ENCODE measurements at places on chromosomes 6 and 20. TPM values are rescaled to one million over a fixed set of nuclear protein-coding genes. Genes with fewer than 3 reads are reported as not detected.

GRCh38 chr20:50101281-50101680 is 11.7 kb downstream of the UBE2V1 start:
- no peaks in the 10 kb centered on the region for H3K27me3 ChIP-seq
- H3K27ac ChIP-seq, result no peak overlapping the region
- peaks cover 21% of the 10 kb centered on the region for H3K4me1 ChIP-seq
- DNase-seq, result no peak
- no peak overlapping the region for H3K4me3 ChIP-seq

GRCh38 chr6:152160346-152160745 is 352.9 kb downstream of the ESR1 start:
- H3K36me3 ChIP-seq, result no peaks in the 10 kb centered on the region
- no peaks in the 10 kb centered on the region for H3K4me1 ChIP-seq
- no peak overlapping the region for H3K27ac ChIP-seq
- no peaks in the 10 kb centered on the region for H3K27me3 ChIP-seq

DNA sequence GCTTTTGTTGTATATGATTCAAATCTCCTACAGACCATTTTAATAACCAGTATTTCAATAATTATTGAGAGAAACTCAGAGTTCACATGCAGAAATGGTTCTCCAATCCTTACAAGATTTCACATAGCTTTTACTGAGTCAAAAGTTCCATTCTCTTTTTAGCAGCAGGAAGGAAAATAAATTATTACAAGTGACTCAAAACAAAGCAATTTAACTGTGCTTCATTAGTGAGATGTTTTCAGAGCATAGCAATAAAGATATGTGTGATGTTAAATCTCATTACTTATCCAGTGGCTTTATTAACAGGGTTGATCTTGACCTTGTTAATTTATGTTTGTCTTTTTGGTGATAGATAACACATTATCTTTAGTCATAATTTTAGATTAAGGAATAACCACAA is 22.0 kb downstream of the KIF13A start:
- no peak overlapping the region for H3K4me3 ChIP-seq
- no peak overlapping the region for H3K27ac ChIP-seq
- DNase-seq, result no peak
- H3K36me3 ChIP-seq, result no peaks in the 10 kb centered on the region

ATP9A gene
- total RNA-seq, result 31.2 TPM

FARS2 gene
- 19.5 TPM for total RNA-seq

OR2B2 gene
- not detected for total RNA-seq

GRCh38 chr6:117463762-117464665 is 18.5 kb upstream of the DCBLD1 start:
- no peaks in the 10 kb centered on the region for H3K4me1 ChIP-seq
- H3K4me3 ChIP-seq, result no peak overlapping the region
- H3K36me3 ChIP-seq, result no peaks in the 10 kb centered on the region
- peaks cover 15% of the 10 kb centered on the region for H3K27me3 ChIP-seq
- H3K27ac ChIP-seq, result no peak overlapping the region

DNA sequence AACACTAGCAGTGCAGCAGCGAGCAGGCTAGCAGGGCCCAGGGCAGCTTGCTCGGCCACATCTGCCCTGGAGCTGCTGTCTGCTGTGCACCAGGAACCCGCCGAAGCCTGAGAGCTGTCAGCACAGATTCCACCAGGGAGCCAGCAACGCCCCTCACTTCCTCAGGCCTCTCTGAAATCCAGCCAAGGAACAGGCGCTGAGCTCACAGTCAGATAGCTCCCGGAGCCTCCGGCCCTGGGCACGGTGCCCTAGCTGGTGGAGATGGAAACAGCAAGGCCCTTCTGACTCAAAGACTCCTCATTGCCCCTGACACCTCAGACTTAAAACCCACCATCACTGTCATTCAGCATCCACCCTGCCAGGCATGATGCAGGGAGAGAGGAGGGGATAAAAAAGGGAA is 839.4 kb downstream of the MAFB start:
- DNase-seq, result peak; percentile 89
- H3K4me1 ChIP-seq, result peaks cover 19% of the 10 kb centered on the region
- H3K27ac ChIP-seq, result no peak overlapping the region
- H3K27me3 ChIP-seq, result no peaks in the 10 kb centered on the region

GRCh38 chr20:35909176-35909575 is 45.1 kb downstream of the SCAND1 start:
- no peak for DNase-seq
- no peak overlapping the region for H3K27ac ChIP-seq
- H3K27me3 ChIP-seq, result no peaks in the 10 kb centered on the region
- H3K4me1 ChIP-seq, result no peaks in the 10 kb centered on the region
- peaks cover 7% of the 10 kb centered on the region for H3K36me3 ChIP-seq
- no peak overlapping the region for H3K4me3 ChIP-seq

DNA sequence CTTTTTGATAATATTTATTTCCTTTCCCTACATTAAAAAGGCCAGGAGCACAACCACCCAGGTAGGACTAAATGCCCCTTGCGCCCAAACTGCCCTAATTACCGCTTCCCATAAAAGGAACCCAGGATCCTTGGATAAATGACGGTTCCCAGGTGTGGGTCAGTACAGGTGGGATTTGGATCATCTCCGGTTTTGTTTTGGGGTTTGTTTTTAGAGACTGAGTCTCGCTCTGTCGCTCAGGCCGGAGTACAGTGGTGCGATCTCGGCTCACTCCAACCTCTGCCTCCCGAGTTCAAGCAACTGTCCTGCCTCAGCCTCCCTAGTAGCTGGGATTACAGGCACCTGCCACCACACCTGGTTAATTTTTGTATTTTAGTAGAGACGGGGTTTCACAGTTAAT is 28.4 kb downstream of the ZNF217 start:
- H3K4me1 ChIP-seq, result peaks cover 13% of the 10 kb centered on the region
- H3K4me3 ChIP-seq, result no peak overlapping the region
- no peaks in the 10 kb centered on the region for H3K27me3 ChIP-seq
- DNase-seq, result no peak
- no peak overlapping the region for H3K27ac ChIP-seq
- peaks cover 34% of the 10 kb centered on the region for H3K36me3 ChIP-seq

- H3K4me1 ChIP-seq, result no peaks in the 10 kb centered on the region
- no peak for DNase-seq
- no peak overlapping the region for H3K27ac ChIP-seq
- H3K27me3 ChIP-seq, result no peaks in the 10 kb centered on the region
Observed at GRCh38 chr6:98875375-98875774, 41.0 kb downstream of the POU3F2 start.

SLC22A2 gene
- not detected for total RNA-seq

BNIP5 gene
- not detected for total RNA-seq

IP6K3 gene
- not detected for total RNA-seq

- peak overlapping the region; percentile 20 for H3K4me3 ChIP-seq
- no peaks in the 10 kb centered on the region for H3K27me3 ChIP-seq
- H3K36me3 ChIP-seq, result peaks cover 32% of the 10 kb centered on the region
- DNase-seq, result peak; percentile 40
Observed at GRCh38 chr6:127484212-127484863, 25.1 kb upstream of the KIAA0408 start.

DNA sequence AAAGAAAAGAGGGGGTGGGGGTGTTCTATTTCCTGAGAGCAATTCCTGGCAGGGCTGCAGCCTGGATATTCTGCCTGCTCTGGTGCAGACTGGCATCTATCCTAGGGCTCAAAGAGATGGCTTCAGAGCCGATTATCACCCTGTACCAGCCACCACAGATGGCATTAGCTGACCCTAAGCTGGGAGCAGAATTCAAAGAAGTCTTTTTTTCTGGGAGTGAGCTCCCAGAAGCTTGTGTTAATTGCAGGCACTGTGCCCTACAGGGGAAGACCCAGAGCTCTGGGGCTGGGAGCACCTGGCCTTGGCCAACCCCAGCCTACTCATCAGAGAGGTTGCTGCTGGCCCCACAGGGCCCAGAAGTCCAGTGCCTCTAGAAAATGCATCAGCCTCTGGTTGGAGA is 85.9 kb downstream of the PXDC1 start:
- no peaks in the 10 kb centered on the region for H3K36me3 ChIP-seq
- peak; percentile 26 for DNase-seq
- no peak overlapping the region for H3K4me3 ChIP-seq
- no peak overlapping the region for H3K27ac ChIP-seq
- H3K27me3 ChIP-seq, result no peaks in the 10 kb centered on the region

All from A673 (cell line).